ENCODE measurements at places on chromosomes 16 and 17. TPM values are rescaled to one million over a fixed set of nuclear protein-coding genes. Genes with fewer than 3 reads are reported as not detected.

The CORO1A gene
- total RNA-seq = 42.9 TPM

The SMIM22 gene
- not detected for total RNA-seq

The CHRNE gene
- 0.67 TPM for total RNA-seq

The OR1A2 gene
- total RNA-seq = not detected

The SLC22A31 gene
- total RNA-seq = 0.89 TPM

The TSR3 gene
- total RNA-seq = 68.2 TPM

The SGCA gene
- total RNA-seq = 1.3 TPM

The CSH2 gene
- not detected for total RNA-seq

The IRX5 gene
- total RNA-seq = not detected

The ZNF597 gene
- 5.5 TPM for total RNA-seq

The CD300LB gene
- 0.21 TPM for total RNA-seq

The NACA2 gene
- not detected for total RNA-seq

The OR2C1 gene
- total RNA-seq = 0.96 TPM

DNA sequence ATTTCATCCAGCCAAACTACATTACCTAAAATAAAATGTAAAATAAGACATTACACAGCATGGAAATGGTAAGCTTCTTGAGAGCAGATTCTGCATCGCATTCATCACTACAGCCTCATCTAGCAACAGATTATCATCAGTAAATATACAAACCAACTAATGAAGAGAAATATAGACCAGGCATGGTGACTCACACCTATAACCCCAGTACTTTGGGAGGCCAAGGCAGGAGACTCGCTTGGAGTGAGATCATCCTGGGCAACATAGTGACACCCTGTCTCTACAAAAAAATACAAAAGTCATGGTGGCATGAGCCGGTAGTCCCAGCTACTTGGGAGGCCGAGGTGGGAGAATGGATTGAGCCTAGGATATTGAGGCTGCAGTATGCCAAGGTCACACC is 19.9 kb downstream of the NCBP3 start:
- DNase-seq = no peak

- DNase-seq = no peak
These were observed 1276.1 kb upstream of the CDH8 start for GRCh38 chr16:63312346-63312745.

- DNase-seq = no peak
These were observed 429.0 kb downstream of the HS3ST4 start for GRCh38 chr16:26120729-26121128.

- no peak for DNase-seq
These were observed 4.0 kb upstream of the HSD11B2 start for GRCh38 chr16:67426950-67427349.

DNA sequence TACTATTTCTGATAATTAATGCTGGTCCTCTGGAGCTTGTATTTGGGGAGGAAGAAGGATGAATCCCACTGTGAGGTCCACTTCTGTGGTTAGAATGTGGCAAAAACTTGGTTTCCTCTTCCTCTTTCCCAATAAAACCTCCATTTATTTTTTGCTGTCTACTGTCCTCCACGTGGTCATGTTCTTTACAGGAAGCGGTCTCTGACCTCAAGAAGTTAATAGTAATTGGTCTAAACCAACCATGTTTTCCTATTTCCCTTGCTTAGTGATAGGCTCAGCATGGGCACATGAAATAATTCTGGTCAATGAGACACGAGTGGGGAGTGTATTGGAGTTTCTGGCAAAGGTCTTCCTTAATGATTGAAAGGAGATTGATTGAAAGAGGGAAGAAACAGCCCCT is 33.9 kb downstream of the CHP2 start:
- DNase-seq = no peak

DNA sequence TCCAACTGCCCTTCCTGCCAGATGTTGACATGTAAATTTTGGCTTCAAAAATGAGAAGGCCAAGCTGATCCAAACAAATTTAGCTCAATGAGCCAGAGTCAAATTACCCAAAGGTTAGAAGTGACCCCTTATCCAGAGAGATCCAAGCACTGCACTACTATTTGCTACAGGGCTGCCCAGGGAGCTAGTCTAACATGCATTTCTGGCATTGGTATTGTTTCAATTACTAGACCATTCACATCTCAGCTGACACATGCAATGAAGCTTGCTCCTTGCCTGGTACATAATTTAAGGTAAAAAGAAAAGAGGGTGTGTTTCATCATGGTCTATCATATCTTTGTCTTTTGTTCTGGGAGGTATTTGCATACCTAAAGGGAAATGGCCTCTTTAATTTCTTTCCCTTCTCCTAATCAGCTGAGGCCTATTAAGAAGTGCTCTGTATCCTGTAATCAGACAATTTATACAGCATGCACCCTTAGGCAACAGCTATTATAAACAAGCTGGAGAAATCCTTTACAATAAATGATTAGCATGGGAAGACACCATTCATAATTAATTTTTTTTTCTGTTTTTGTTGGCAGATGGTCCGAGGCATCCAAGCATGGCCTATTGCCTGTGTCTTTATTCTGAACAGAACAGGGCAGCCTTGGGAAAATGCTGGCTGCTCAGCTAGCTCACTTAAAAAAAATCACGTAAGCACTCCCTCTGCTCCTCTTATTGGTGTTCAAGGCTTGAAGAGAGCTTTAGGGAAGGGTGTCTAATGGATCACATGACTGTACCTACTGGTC is 161.5 kb upstream of the SALL1 start:
- DNase-seq = no peak

DNA sequence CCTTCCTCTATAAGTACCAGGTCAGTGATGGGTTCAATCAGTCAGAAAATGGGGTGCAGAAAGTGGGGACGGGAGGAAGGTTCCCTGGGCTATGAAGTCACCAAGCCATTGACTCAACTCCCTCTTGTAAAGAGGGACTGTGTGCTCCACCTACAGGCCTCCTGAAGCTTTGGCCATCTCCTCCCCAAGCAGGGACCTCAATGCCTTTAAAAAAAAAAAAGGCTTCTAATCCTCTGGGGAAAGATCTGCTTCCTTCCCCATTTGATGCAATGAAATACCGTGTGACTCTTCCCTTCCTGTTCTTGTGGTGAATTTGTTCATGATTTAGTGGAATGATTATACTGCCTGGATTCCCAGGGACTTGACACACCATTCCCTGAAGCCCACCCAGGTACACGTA is 30.8 kb downstream of the VWA3A start:
- DNase-seq = no peak

GRCh38 chr17:9408868-9409829 is 166.5 kb downstream of the STX8 start:
- no peak for DNase-seq

DNA sequence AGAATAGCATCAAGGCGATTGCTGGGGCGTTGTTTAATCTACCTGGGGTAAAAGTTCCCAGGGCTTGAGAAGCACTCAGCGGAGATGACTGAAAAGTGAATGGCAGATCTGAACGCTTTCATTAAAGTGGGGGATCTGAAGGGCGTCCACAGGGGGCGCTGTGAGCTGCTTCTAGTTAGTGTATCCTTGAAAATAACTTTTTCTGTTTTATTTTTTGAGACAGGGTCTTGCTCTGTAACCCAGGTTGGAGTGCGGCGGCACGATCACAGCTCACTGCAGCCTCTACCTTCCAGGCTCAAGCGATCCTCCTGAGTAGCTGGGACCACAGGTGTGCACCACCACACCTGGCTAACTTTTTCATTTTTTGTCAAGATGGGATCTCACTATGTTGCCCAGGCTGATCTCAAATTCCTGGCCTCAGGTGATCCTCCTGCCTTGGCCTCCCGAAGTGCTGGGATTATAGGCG is 360.4 kb downstream of the SEC14L1 start:
- DNase-seq = no peak

GRCh38 chr17:80497726-80498241 is 21.4 kb upstream of the NPTX1 start:
- DNase-seq = no peak

DNA sequence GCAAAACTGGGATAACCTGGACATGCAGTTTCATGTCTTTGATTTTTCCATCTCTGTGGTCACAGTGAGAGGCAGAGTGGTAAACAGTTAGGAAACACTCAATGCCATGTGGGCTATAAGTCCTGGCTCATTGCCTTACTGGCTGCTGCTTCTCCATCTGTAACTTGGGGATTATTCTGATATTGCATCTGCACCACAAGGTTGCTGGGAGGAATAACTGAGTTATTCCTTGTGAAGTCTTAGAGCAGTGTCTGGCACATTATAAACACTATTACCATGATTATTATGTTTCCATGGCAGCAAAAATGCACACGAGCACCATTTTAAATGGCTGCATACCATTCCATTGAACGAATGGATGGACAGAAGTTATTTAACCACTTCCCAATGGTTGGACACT is 111.7 kb upstream of the CDH5 start:
- no peak for DNase-seq

DNA sequence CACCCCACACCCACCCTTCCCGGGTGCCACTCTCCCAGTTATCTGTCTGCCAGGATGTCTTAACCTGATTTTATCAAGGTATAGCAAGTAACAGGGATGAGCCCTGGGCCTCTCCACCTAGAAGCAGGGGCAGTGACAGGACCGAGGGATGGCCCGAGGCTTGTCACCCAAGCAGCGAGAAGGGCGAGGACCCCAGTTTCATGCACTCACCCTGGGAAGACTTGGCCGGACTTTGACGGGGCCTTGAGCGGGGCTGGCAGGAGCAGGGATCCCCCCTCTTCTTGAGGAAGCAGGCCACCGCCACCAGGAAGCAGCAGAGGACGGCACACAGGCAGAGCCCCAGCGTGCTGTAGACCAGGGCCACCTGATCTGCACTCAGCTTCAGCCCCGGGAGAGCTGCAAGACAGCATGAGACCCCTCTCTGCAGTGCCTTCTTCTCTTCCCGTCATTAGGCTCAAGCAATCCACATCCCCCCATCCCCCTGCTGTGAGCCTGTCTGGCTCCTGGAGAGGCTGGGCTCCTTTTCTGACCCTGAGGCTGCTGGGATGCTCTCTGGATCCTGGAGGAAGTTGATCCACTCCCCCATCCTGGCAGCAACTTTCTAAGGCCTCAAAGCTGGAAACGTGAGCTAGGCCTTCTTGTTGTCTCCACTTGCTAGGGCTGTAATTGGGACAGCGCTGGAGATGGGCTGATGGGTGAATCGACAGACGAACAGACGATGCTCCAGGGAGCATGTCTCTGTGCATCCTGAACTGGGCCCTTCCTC is 31.6 kb downstream of the TNFRSF13B start:
- DNase-seq = no peak

- DNase-seq = no peak
These were observed 21.7 kb downstream of the ANKRD40CL start for GRCh38 chr17:50745631-50746030.

GRCh38 chr16:70701596-70701995 is 15.7 kb upstream of the MTSS2 start:
- DNase-seq = no peak

- no peak for DNase-seq
These were observed 32.8 kb downstream of the CACNA1G start for GRCh38 chr17:50593321-50593720.

- DNase-seq = no peak
These were observed 94.9 kb downstream of the TMEM132E start for GRCh38 chr17:34673995-34674890.

GRCh38 chr17:72491102-72491501 is 370.3 kb downstream of the SOX9 start:
- DNase-seq = no peak

DNA sequence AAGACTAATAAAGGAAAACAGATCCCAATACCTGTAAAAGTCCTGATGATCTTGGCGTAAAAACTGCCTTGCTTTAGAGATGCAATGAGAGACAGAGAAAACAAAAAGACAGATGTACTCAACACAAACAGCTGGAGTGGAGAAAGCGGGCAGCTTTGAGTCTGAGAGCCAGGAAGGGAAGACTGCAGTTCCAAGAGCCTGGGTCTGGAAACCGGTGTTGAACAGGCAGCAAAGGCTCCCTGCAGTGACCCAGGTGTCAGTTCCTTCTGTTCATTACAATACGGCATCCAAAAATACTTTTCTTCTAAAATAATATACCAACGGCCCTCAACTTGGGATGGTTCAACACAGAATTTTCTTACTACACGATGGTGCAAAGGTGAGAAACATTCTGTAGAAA is 29.6 kb downstream of the VPS53 start:
- DNase-seq = no peak

DNA sequence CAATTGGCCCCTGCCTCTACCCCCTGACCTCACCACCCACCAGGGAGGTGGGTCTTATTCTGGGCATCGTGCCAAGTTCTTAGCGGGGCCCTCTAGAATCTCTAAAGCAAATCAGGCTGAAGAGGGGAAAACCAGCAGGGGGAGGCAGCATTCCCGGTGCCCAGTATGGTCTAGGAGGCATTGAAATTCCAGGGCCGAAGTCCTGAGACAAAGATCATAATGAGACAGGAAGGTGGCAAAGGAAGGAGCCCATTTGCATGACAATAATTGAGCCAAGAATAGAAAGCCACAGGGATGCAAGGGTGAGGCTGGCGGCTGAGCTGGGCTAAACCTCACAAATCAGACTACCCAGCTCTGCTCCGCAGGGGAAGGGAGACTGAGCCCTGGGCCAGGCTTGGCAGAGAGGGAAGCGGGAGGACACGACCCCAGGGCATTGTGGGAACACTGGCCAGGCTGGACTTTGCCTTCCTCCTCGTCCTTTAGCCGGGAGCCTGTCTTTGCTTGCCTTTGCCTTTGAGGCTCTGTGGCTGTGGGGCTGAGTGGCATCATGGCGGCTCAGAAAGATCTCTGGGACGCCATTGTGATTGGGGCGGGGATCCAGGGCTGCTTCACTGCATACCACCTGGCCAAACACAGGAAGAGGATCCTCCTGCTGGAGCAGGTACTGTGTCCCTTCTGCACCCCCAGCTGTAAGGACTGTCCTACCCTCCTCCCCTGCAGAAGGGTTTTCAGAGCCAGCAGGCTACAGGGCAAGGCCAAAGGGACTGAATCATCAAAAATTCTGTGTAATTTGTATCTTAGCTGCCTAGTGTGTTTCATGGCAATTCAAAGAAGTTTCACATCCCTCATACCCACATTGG is at the start of gene PIPOX:
TSS of gene PIPOX (plus strand) at position 463 of the 860 bp plus-strand sequence. CDS start at position 548, 85 bp downstream.
- DNase-seq = peak; percentile 34

- DNase-seq = no peak
These were observed 618 bp downstream of the GGA3 start for GRCh38 chr17:75260641-75261335.

GRCh38 chr17:13253733-13254410 is 236.0 kb upstream of the ELAC2 start:
- DNase-seq = no peak

- DNase-seq = no peak
These were observed 40.8 kb downstream of the YPEL2 start for GRCh38 chr17:59372138-59372751.

GRCh38 chr16:24291932-24292331 is 35.8 kb downstream of the CACNG3 start:
- DNase-seq = no peak

Measured in dorsolateral prefrontal cortex (tissue), 122 donors.